ENCODE measurements at places on chromosomes 5 and 9.

GRCh38 chr5:16665601-16666000 lies 48.8 kb upstream of the RETREG1 start:
- no peak for DNase-seq

GRCh38 chr9:87233899-87234455 lies 263.7 kb upstream of the DAPK1 start:
- no peak for DNase-seq

- no peak for DNase-seq
These were observed 164.2 kb downstream of the SEMA6A start for GRCh38 chr5:116410336-116410890.

- no peak for DNase-seq
These were observed 122.5 kb downstream of the CDH18 start for GRCh38 chr5:19865336-19866089.

- no peak for DNase-seq
These were observed 37.0 kb downstream of the B4GALT1 start for GRCh38 chr9:33129886-33130881.

GRCh38 chr5:6583049-6583880 lies 49.6 kb downstream of the NSUN2 start:
- DNase-seq = no peak

DNA sequence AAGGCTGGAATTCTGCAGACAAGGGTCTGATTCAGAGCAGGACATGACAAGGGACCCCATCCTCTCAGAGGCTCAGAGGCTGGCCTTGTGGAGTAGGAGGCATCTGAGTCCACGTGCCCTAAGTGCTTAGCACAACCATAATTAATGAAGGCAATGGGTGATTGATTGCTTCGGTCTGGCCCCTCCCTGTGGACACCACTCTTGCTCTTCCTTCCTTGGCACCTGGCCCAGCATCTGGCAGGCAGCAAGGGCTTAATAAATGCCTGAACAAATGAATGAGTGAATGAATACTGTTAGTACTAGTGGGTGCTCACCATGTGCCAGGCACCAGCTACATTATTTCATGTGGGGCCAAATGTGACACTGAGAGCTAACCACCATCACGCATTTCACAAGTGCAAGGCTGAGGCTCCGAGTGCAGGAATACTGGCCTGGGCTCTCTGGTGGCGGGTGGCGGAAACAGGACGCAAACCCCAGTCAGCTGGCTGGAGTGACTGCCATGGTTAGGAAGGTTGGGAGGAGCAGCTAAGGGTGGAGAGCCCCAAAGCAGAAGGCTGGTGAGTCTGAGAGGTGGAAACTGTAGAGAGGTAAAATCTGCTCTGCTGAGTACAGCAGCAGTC lies 53.6 kb downstream of the ASS1 start:
- no peak for DNase-seq

DNA sequence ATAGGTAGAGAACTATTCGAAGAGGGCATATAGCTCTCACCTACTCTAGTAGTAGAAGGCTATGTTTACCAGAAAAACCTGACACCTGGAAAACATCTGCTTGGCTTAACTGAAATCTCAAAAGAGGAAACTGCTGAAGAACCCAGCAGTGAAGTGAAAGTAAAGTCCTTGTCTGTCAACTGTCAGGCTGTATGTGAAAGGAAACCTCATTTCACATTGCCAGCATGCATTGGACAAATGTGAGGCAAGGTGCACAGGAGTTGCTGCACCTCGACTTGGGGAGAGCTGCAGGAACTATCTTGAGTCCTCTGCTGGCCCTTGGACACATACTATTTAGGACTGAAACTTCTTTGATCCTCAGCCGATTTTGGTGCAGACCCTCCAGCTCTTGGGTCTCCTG lies 53.3 kb downstream of the NREP start:
- DNase-seq = no peak

DNA sequence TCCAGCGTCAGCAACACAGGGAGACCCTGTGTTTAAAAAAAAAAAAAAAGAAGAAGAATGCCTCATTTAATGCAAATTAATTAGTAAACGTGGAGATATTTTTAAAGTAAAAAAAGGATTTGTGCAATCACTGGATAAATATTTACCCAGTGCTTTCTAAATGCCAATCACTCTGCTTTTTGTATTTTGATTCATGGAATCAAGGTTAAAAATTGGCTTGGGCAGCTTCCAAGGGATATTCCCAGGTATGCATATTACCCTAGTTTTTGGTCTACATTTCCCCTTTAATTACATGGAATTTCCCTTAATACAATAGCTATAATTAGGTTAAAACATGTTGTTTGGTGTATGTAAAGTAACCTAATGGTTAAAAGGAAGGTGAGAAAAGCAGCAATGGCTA lies 31.4 kb upstream of the PDZD2 start:
- no peak for DNase-seq

- no peak for DNase-seq
These were observed 16.1 kb downstream of the SLC22A4 start for GRCh38 chr5:132310141-132310834.

GRCh38 chr5:180343831-180344695 lies 9.1 kb downstream of the GFPT2 start:
- no peak for DNase-seq

DNA sequence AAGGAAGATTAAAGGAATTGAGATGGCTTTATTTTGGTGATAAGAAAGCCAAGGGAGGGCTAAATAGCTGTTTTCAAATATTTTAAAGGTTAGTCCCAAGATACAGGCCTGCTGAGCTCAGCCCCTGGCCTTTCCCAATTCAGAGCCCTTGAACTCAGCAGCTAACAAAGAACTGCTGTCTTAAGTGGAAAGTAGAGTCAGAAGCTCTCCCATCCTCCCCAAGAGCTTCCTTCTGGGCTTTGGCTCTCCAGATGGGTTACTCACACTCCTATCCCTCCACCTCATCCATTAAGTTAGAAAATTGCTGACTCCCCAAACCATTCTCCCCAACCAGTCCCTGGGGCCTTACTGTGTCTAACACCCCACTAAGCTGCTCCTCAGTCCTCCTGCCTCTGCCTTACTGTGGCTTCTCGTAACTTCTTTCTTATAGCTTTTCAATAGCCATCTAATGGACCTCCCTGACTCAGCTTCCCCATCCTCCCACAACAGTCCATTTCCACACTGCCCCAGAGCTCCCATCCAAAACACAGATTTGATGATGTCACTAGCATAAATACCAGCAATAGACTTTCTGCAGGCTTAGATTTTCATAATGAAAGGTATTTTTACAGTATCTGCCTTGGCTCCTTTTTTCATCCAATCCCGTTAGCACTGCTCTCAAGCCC lies 239.1 kb downstream of the ENC1 start:
- no peak for DNase-seq

- no peak for DNase-seq
These were observed 78.7 kb upstream of the SMIM23 start for GRCh38 chr5:171706736-171707441.

GRCh38 chr5:140253985-140254384 lies 48.9 kb downstream of the PFDN1 start:
- DNase-seq = no peak

- no peak for DNase-seq
These were observed 157.2 kb upstream of the ISL1 start for GRCh38 chr5:51225789-51226742.

GRCh38 chr5:178186427-178186826 lies 744 bp downstream of the GMCL2 start:
- DNase-seq = no peak

- DNase-seq = no peak
These were observed 1.4 kb downstream of the MZB1 start for GRCh38 chr5:139388198-139388821.

- DNase-seq = no peak
These were observed 49.7 kb upstream of the PLEKHG4B start for GRCh38 chr5:42250-42649.

DNA sequence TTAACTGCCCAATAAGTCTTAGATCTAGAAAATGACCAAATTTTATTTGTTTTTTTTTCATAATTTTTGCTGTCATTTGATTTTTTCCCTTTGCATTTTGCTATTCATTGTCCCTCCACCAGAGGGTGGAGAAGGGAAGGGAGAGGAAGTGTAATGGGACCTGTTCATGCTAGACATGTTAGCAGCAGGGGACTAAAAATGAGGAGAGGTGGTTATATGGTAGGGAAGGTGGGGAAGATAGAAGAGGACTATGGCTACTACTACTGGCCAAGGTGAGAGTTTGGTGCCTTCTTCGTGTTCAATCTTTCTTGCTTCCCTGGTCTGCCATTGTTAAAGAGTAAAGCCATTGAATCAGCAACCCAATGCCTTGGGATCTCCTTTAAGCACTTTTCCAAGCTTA lies 6.4 kb downstream of the GRIA1 start:
- no peak for DNase-seq

DNA sequence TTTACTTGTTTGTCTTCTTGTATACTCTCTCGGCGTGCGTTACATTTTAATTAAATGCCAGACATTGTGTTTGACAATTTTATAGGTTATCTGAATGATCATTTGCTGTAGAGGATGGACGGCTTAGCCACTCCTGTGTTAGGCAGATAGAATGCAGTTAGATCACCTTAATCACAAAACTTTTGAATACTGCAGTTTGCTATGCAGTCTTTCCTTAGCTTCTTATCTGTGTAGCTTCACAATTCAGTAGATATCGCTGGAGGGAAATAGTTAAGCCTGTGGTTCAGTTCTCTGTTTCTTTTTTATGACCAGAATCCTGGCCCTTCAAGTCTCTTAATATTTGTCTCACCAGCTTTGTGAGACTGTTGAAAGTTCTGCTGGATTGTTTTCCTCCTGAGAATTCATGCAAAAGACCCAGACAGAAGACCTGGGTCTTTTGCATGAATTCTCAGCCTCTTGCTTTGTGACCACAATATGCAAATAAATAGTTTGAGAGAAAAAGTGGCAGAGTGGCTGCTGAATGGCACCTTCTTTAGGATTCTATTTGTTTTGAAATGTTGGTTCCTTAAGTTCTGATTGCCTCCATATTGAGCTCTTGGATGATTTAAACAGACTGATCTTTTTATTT lies 40.2 kb downstream of the RASA1 start:
- DNase-seq = no peak

GRCh38 chr5:131064669-131065371 lies 100.2 kb downstream of the HINT1 start:
- no peak for DNase-seq

- no peak for DNase-seq
These were observed 43.5 kb downstream of the LPAR1 start for GRCh38 chr9:110994771-110995241.

DNA sequence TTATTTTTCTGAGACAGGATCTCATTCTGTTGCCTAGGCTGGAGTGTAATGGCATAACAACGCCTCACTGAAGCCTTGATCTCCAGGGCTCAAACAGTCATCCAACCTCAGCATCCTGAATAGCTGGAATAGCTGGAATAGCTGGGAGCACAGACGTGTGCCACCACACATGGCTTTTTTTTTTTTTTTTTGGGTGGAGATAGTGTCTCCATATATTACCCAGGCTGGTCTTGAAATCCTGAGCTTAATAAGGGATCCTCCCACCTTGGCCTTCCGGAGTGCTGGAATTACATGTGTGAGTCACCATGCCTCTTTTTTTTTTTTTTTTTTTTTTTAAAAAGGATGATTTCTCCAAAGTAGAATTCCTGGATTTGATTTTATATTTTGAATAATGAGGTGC lies 60.7 kb downstream of the NSD1 start:
- no peak for DNase-seq

DNA sequence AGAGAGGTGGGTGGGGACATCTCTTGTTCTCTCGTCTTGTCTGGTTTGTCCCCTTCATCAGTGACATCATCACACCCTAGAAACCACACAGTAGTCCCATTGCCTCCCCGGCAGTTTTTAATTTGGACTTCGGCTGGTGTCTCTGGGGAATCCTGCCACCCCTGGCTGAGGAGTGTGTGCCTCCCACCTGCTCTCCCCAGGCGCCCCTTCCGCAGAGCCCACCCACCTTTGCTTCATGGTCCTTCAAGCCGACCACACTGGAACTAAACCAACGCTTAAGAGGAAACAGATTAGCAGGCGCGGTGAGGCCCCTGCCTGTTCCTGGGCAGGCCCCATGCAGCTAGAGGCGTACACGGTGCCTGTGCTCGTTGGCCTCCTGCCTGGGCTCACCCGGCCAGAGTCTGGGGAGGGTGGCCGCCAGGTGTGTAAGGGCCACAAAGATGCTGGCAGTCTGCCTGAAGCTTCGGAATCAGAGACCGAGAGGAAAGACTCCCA lies 107.6 kb upstream of the SPRY4 start:
- no peak for DNase-seq

- peak; percentile 78 for DNase-seq
These were observed at the start of gene RALGPS1 for GRCh38 chr9:126914458-126915280. Gene RALGPS1 (plus strand): TSS chr9:126914782. CDS start chr9:126962290, 47,508 bp downstream.

- DNase-seq = no peak
These were observed 160.4 kb upstream of the PHYKPL start for GRCh38 chr5:178392931-178393394.

DNA sequence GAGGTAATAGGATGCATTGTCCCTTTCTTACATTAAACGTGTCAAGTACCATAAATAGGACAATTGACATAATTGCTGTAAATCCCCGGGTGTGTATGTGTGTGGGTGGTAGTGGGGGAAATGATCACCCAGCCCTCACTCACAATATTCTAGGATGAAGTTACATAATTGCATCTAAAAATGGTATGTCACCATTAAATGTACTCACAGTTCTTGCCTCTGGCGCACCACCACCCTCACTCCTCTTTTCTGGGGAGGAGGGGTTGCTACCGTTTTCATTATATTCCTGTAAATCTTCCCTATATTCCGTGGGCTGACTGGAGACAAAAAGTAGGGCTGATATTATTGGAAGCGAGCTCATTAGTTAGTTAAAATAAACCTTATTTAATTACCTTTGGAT lies 563.8 kb downstream of the TLR4 start:
- DNase-seq = no peak

DNA sequence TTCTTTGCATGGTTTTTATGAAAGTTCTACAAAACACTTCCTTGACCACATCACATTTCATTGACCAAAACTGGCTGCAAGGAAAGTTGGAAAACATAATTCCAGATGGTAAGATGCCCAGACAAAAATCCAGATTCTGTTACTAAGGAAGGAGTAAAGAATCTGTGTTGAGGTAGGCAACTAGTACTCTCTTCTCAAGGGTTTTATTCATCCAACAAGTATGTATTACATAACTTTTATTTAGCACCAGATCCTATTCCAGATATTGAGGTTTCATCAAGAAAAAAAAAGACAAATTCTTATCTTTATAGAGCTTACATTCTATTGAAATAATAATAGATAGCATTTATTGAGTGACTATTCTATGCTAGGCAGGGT lies 43.2 kb upstream of the UGCG start:
- no peak for DNase-seq

GRCh38 chr5:109006129-109006528 lies 258.4 kb downstream of the FER start:
- no peak for DNase-seq

- DNase-seq = no peak
These were observed 5.6 kb upstream of the RNF20 start for GRCh38 chr9:101528015-101528414.

- no peak for DNase-seq
These were observed 141.5 kb downstream of the OSTF1 start for GRCh38 chr9:75229605-75230332.

DNA sequence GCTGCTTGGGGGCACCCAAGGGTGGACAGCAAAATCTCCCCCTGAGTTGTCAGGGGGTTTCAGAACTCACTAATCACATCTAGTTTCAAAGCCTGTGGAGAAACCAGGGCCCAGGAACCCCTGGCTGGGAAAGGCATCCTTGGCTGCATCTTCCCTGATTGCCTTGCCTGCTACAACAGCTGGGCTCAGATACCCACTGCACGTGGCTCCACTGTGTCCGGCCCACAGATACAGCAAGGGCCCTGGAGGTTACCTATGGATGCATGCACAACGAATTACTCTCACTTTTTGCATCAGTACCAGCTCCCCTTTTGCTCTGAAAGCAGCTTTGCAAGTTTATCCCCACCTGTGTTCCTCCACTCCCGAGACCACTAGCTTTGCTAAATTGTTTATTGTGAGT lies 55.0 kb downstream of the ATP10B start:
- no peak for DNase-seq

Measured in stimulated activated CD4-positive, alpha-beta T cell treated with anti-CD3 and anti-CD28 coated beads, Interleukin-15, amount 100 ng/mL, for 1 hour (primary cell).